NCI-H345 (cell line): ENCODE measurements at places on chromosomes 4 and X.

GRCh38 chr4:60241866-60242265 lies 958.3 kb upstream of the ADGRL3 start:
- peak; percentile 6 for DNase-seq

DNA sequence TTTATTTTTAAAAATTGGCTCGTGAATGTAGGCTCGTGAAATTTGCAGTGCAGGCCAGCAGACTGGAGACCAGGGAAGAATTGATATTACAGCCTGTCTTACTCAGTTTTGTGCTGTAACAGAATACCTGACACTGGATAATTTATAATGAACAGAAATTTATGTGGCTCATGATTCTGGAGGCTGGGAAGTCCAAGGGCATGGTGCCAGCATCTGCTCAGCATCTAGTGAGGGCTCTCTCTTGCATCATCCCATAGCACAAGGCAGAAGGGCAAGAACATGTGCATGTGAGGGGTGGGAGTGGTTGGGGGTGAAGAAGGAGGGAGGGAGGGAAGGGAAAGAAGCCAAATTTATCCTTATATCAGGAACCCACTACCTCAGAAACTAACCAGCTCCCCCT lies 13.7 kb upstream of the CLTRN start:
- DNase-seq, result no peak

DNA sequence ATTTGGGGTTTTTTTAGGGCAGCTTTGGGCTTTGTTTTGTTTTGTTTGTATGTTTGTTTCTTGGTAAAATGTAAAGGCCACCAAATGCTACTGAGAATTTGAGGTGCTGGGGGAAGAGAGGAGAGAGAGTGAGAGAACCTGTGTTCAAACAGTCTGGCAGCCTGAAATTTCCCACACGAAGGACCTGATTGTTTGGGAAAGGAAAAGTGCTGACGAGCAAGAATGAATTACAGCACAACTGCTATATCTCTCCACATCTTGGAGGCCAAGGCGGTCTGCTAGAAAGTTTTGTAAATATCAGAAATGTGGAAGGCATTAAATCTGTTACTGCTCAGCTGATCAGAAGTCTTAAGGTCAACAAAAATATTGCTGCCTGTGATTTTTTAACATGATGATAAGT lies 170.5 kb downstream of the PALLD start:
- DNase-seq, result no peak

DNA sequence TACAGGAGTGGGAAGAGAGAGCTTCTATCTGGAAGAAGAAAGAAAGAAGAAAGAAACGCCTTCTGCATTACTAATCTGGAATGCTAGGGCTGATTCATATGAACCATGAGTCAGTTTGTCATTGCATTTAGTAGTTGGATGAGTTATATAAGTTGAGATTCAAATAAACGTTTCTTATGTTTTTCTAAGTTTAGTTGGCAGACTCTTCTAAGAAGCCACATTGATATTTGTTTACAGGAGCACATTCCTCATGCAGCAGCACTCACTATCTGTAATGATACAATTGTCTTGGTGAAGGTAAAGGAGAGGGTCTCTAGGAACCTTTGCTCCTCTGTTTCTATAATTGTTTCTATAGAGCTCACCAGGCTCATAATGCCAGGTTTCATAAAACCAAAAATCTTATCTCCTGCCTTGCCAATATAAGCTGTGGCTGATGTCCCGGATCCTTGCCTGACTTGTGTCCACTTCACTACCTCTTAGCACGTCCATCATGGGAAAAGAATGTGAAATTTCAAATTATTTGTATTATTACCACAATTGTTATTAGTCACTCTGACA lies 39.5 kb downstream of the HOPX start:
- DNase-seq, result no peak

DNA sequence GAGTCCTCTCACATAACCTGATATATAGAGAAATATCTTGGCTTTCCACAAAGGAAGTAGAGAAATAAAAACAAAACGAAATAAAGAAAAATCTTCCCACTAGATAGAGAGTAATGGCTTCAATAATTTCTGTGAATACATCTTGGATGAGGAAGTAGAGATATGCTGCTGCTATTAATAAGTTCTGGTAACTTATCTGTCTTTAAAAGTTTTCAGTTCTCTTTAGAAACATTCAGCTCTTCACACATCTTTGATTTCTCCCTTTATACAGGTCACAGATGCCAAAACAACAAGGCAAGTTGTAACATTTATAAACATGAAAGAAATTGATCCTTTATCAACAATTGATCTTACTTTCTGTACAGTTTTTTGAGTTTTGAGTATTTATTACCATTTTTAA lies 615.8 kb downstream of the TRAM1L1 start:
- DNase-seq, result no peak

DNA sequence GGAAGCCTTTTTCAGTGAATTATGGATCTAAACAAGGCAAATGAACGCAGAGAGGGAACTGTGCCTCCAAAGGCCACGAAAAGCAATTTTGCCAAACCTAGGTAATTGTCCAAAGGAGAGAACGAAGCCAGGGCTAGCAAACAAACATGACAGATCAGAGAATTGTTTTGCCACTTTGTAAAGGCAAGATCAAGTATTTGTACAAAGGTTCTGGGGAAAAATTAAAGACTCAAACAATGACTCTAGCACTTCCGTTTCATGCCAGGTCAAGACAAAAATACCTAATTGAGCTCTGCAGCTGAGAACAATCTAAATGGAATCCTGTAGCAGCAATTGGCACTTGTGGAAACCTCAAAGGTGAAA lies 8.5 kb downstream of the RBM47 start:
- DNase-seq, result no peak

GRCh38 chrX:66760651-66761050 lies 121.8 kb upstream of the EDA2R start:
- no peak for DNase-seq

GRCh38 chrX:136662104-136662503 lies 14.1 kb downstream of the CD40LG start:
- no peak for DNase-seq

GRCh38 chrX:107936434-107936730 lies 45.8 kb downstream of the TEX13B start:
- DNase-seq, result no peak

DNA sequence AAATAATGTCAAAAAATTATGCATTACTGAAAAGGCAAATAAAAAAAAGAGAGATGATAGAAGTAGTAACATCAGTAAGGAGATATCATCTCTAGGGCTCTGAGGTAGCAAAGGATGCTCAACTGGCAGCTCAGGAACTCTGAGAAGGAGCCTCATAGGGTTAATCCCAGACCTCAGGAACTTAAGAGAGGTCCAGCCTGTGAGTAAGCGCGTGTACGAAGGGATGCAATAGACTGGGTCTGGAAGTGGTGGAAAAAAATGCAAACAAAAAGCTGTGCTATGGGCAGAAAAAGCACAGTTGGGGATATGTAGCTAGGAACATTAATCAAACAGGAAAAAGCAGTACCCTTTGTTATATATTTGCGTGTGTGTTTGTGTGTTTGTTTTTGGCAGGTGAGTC lies 282.0 kb downstream of the GALNTL6 start:
- peak; percentile 60 for DNase-seq

GRCh38 chr4:108937066-108937465 lies 174.2 kb upstream of the ETNPPL start:
- no peak for DNase-seq

GRCh38 chr4:125358453-125358852 lies 43.7 kb downstream of the FAT4 start:
- no peak for DNase-seq

- no peak for DNase-seq
These were observed 141.3 kb upstream of the SH3RF1 start for GRCh38 chr4:169412046-169412445.

DNA sequence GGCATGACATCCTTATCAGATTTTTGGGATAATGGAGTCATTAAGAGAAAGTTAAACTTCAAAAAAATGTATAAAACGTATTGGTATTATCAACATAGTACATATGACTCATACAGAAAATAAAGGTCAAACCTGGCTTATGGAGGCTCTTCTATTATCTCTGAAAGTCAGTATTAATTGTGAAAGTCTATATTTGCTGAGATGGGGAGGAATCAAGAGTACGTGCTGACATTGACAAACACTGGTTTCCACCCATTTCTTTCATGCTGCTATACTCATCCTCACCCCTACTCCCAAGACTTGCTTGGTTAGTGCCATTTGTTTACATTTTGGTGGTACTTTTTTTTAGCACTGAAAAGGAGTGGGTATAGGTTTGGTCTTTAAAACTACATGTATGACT lies 30.8 kb upstream of the PLA2G12A start:
- DNase-seq, result no peak

GRCh38 chrX:56986138-56986537 lies 9.2 kb downstream of the SPIN3 start:
- DNase-seq, result no peak

GRCh38 chr4:948936-949300 lies 16.7 kb downstream of the TMEM175 start:
- no peak for DNase-seq

GRCh38 chrX:70808942-70809940 lies 99.3 kb downstream of the TEX11 start:
- DNase-seq, result no peak

DNA sequence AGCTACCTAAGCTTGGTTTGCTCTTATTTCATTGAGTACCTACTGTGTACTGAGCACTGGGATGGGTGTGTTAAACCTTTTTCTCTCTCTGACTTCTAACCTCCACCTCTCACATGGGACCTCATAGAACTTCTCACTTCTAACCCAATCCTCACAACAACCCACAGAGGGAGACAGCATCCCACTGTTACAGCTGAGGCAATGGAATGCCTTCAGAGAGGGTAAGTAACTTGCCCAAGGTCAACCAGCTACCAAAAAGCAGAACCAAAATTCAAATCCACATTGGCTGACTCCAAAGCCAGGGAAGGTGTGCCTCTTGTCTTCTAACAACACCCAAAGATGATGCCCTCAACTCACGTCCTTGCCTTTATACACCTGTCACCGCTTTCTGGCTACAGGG lies 5.4 kb downstream of the SEL1L3 start:
- DNase-seq, result no peak

GRCh38 chrX:105821471-105822121 lies 743 bp upstream of the NRK start:
- no peak for DNase-seq

GRCh38 chrX:41971346-41971745 lies 48.0 kb upstream of the CASK start:
- no peak for DNase-seq
